Uterus (tissue), 4 donors: ENCODE measurements at places on chromosomes 4 and X.
A peak's percentile ranks its signal among the peaks of the same experiment; 100 is the strongest.

DNA sequence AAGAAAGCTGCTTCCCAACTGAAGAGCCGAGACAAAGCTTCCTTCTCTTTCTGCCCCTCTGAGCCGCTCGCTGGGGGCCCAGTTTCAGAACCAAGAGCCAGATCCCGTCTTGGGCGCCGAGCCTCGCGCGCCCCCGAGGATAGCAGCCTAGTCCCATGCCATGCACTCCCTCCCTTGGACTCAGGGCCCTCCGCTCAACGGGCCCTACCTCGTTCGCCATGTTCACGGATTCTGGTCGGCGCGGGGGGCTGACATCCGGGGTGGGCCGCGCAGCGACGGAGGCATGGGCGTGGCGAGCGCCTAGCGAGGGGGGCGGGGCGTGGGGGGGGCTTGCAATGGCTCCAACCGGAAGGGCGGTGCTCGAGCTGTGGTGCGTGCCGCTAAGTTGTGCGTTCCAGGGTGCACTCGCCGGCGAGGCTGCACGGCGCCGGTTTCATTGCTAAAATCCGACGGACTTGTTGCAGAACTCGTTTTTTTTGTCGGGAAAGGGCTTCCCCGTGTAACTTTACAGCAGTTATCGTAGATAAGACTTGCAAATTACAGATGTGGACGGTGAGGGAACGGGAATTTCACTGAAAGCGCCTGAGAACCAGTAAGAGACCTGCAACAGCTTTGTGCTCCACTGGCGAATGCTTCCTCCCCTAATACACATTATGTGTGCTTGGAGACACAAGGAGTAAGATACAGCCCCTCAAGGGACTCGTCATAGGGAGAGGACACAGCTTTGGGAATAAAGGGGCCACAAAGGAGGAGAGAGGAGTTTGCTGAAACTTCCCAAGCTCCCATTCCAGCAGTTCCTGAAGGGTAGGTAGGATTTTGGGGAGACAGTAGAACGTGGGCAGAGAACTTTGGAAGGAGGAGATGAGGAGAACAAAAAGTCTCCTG lies at the start of gene ADH5:
TSS of gene ADH5 (minus strand) at position 308 of the 885 bp plus-strand sequence. CDS start at position 220, 88 bp downstream.
- peak; percentile 90 for DNase-seq

DNA sequence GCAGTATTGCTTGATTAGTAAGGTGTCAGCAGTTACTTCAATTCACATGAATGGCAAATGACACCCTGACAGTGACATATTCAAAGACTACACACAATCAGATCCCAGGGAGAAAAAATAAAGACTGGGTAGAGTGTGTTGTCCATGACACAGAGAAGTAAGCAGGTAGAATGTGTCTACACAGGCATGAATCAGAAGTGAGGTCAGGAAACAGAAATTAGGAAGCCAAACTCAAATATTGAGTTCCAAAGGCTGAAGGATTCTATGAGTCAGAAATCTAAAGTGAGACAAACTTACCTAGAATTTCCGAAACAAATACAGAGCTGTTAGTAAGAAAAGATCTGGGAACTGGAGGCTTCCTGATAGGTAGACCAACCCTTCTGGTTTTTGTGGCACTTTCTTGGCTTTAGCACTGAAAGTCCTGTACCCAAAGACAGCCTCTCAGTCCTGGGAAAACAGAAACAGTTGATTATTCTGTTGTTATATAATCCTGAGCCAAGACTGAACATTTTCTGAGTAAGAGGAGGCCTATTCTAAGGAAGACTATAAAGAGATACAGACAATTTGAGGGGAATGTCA lies 24.3 kb upstream of the GLRA2 start:
- no peak for DNase-seq

DNA sequence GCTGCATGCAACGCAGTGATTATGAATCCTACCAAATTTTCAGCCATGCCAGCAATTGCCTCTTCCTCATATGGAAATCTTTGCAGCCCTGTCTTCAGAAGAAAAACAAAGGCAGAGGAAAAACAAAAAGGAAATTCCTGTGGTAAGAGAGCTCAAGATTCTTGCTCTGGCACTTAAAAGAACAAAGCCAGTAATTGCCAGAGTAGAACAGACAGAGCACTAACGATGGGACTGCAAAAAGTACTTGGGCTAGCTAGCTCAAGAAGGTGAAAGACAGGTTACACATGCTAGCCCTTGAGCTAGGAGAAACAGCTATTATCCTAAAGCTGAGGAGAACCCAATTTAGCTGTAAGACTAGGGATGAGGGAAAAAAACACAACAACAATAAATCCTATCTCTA lies 582.3 kb downstream of the KCNIP4 start:
- no peak for DNase-seq

GRCh38 chrX:112654871-112655270 lies 24.9 kb downstream of the LHFPL1 start:
- DNase-seq, result no peak
